ENCODE measurements at places on chromosomes 12 and 14.

- no peak for DNase-seq
Observed at GRCh38 chr12:53985994-53986685, 1.2 kb downstream of the HOXC10 start.

DNA sequence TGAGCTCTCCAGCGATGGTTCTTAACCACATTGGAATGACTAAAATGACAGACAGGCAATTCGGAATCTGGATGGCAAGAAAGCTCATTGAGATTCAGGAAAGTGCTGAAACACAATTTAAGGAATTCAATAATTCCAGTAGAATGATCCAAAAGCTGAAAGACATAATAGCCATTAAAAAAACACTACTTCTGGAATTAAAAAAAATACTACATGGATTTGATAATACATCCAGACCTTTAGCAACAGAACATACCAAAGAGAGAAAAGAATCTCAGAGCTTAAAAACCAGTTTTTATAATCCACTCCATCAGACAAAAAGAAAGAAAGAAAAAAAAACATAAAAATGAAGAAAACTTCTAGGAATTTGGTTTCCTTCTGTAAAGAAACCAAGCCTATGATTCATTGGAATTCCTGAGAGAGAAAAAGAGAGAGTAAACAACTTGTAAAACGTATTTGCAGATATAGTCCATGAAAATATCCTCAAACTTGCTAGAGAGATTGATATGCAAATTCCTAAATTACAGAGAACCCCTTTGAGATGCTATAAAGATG lies 52.8 kb downstream of the SLCO1B1 start:
- DNase-seq: no peak

- DNase-seq: no peak
Observed at GRCh38 chr12:23098517-23098916, 473.5 kb downstream of the ETNK1 start.

DNA sequence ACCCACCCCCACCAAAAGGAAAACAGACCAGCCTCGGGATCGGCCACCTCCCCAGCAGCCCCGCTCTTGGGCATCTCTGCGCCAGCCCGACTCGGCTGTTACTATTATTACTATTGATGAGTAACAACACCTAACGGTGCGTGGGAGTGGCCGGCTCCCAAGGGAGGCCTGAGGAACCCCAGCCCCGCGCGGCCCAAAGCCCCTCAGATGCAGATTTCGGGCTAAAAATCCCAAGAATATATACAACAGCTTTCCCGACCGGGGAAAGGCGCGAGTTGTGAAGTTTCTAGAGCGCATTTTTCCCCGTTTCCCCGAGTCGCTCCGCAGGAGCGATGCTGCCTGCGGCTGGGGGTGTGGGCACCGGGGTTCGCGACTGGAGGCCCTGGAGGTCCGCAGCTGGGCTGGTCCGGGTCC lies 565 bp downstream of the NT5DC3 start:
- DNase-seq: no peak

DNA sequence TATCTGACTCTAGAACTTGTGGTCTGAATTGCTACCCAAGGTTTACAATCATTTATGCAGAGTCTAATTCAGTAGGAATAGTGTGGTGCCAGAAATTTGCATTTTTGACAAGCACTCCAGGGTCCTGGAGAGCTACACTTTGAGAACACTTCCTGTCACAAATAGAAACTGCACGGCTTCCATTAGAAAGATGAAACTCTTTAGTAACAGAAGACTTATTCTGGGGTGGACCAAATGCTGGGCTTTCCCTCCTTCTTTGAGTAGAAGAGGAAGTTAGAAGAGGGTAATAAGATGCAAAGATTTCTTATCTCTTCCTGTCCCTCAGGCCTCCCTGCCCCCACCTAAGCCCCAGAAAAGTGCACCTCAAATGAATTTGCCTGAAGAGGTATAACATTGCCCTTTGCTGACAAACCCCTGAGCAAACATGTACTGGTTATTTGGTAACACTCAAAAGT lies 28.4 kb downstream of the DGLUCY start:
- DNase-seq: no peak

DNA sequence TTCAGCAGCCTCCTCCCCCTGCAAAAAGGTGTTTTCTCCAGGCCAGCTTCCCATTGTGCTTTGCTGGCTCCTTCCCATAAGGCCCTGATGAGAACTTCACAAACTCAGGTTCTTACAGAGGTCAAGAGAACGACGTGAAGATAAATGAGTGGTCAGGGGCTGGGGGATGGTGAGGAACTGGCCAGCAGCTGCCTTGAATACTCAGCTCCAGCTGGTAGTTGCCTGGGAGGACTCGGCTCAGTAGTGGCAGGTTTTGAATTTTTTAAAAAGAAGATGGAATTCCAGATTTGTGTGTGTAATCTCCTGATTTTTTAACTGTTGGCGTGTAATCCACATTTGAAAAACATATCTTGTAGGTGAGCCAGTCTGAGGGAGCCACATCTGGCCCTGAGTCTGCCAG lies 5.9 kb downstream of the DDX55 start:
- no peak for DNase-seq

DNA sequence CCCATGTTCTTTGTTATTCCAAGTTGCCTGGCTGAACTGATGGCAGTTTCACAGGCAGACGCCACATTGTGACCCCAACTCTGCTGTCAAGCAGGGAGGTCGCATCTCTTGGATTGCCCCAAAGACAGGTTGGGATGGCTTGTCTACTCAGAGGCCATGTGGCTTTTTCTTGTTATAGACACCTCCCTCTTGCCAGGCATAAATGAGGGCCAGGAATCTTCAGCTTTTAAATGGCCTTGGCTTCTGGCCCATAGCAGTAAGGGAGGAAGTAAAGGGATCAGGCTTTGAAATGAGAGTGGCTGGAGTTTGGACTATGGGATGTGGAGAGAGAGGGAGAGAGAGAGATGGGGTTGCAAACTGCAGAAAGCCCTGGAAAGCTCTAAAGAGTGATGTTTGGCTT lies 215.0 kb downstream of the TBX5 start:
- no peak for DNase-seq

DNA sequence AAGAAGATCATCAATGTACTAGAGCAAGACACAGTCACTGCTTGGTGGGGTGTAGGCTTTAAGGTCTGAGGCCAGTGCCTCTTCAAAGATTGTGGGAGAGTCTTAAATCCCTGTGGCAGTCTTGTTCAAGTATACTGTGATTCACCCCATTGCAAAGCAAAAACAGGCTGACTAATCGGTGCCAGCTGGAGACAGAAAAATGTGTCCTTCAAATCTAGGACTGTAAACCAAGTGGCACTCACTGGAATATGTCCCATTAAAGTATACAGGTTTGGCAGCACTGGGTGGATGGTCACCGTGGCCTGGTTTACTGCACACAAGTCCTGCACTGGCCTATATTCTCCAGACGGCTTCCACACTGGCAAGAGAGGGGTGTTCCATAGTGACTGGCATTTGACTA lies 1315.3 kb downstream of the TMEM121 start:
- no peak for DNase-seq

GRCh38 chr12:51529651-51529970 lies 61.4 kb upstream of the SCN8A start:
- no peak for DNase-seq

DNA sequence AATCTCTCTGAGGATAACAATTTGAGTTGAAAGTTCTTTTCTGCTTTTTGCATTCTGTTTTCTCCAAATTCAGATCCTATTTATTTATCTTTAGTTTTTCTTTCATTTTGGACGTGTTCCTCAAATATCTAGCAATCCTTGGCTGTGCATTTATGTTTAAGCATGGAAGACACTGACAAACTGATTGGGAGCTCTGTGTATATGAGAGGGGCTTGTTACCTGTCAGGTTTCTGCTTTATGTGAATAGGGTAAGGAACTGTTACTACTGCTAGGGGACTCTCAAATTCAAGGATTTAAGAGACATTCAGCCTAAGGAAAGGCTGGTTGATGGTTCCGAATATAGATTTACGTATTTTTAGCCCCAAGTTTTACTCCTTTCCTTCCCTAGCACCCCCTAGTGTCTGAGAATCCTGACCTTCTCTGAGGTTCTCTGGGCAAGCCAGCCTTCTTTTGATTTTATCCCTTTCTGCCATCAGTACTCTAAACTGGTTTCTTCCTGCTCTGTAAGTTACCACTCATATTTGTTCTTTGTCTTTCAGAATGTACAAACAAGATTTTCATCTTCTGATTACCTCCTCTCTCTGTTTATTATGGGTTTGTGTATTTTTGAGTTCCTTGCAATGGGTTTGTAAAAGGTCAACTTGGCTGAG lies 30.5 kb downstream of the YLPM1 start:
- no peak for DNase-seq

DNA sequence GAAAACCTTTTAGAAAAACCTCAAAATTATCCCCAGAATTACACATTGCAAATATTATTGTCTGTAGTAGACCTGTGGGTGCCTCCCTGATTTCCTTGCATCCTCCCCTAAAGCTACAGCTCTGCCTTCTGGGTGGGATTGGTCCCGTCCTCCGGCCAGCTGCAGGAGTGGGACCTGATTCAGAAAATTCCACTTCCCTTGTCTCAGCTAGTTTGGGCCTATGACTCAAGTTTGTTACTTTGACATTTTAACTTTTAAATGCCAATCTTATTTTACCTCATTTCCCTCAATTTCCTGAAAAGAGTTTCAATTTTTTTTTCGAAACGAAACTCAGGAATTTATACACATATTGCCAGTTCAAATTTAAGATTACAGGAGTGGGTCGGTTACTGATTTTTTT lies 13.2 kb upstream of the SLC41A2 start:
- DNase-seq: no peak

DNA sequence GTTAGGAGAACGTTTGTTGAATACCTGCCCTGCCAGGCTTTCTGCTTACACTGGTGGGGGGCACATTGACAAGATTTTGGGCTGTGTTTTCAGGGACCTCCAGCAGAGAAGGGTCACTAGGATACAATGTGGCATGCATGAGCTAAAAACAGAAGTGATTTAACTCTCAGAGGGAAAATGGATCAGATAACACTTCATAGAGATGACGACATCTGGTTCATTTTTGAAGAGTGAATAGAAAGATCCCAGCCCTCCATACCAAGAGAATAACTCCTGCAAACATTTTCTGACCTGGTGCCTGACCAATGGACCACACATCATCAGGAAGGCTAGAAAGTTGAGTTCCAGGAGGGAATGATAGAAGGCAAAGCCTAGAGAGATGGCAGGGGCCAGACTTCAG lies 33.7 kb downstream of the CKB start:
- DNase-seq: peak; percentile 26

GRCh38 chr12:89354612-89355067 lies 2.3 kb upstream of the DUSP6 start:
- DNase-seq: no peak

- DNase-seq: peak; percentile 56
Observed at GRCh38 chr12:25200703-25201102, 5.7 kb downstream of the ETFRF1 start.

DNA sequence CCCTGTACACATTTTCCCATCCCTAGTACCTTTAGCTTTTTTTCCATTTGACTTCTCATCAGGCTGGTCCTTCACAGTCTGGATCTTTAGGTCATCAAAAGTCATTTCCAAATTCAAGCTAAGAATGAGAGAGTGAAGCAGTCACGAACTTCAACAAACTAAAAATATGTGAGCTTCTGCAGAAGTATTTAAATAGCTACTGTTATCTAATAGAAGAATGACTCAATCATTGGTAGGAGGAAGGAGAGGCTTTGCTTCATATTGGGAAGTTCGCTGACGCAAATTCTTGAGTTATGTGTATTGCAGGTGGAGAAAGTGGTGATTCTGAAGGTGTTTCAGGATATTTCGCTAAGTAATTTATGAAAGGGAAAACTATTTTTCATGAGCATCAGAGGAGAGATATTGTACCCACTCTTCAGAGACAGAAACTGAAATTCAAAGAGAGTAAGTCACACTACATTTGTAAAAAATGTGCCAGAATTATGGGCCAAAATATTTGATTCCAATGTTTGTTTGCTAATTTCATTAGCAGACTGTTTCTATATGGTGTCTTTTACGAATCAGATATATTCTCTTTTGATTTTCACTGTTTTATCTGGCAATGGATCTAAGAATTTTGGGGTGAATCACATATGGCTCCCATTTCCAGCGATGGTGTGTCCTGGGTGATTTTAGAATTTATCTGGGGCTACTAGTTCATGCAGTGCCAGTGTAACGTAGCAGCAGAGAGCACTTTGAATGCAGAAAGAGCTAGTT lies at the start of gene OLR1:
Gene OLR1, minus strand, starts transcription at position 160 of the 756 bp plus-strand sequence. Its CDS starts 55 bp downstream, at position 105.
- no peak for DNase-seq

DNA sequence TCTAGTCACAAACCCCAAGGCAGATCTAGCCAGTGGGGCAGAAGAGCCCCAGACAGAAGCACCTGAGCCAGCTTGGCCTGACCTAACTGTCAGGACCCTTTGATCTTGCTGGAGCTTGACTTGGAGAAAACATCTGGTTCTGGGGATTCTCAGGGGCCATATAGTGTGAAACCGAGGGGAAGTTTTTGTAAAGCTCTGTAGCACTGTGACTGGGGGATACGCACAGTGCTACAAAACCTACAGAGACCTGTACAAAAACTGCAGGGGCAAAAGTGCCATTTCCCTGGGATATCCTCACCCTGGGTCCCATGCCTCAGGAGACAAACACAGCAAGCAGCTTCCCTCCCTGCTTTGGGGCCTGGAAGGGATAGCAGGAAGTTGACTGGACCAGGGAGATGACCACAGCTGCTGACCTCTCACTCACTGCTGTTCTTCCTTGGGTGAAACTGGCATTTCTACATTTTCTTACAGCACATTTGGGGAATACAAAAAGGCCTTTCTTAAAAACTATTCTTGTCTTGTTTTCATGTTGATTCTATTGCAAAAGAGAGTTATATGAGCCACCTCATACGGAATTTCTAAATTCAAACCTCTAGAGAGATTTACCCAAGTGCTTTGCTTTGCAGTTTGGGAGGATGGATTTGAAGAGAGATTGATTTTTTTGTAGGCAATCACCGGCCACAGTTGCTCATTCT lies 140.0 kb downstream of the DAD1 start:
- no peak for DNase-seq

All from AG04449 (cell line).